Bronchial epithelial cell (primary cell): ENCODE measurements at places on chromosomes 1 and 21. TPM values are rescaled to one million over a fixed set of nuclear protein-coding genes. Genes with fewer than 3 reads are reported as not detected.

Gene LRRC71
- not detected in 2 replicates for total RNA-seq

DNA sequence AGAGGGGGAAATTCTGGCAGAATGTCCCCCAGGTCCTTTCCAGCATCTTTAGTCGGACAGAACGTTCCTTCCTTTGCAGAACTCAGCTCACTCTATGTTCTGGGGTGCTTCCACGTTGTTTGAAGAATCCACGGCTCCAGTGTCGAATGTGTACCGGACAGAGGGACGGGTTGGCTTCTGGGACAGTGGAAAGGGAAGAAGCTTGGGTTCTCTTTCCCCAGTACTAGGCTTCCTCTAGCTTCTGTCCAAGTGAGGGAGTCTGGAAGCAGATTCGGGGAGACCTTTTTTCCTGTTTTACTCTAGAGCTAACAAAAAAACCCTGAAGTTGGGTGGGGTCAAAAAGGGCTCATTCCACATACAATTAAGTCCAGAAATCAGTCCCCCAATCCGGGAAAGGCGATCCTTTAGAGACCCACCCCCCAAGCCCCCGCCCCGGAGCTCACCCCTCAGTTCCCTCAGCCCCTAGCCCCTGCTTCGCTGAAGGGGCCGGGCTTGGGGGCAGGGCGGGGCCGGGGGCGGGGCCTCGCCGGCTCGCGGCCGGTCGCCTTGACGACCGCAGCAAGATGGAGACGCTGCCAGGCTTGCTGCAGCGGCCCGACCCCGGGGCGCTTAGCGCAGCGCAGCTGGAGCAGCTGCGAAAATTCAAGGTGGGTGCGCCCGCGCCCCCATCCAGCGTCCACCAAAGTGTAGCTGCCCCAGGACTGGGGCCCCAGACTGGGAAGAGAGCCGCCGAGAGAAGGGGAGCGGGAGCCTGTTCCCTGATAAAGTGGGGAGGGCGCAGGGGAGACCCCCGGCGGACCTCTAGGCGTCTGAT lies at the start of gene RIIAD1:
Gene RIIAD1 (plus strand): TSS at position 549 of the 814 bp plus-strand sequence. CDS start 15 bp downstream, at position 564.
- DNase-seq: no peak

Gene UTS2
- total RNA-seq: 0.26 TPM in 1 of 2 replicates, not detected in the other

GRCh38 chr1:5311634-5312292 lies 657.4 kb downstream of the AJAP1 start:
- no peak for DNase-seq

- no peak for DNase-seq
Measured at GRCh38 chr1:243657793-243658192, 192.2 kb downstream of the AKT3 start.

GRCh38 chr1:181062836-181063428 lies 25.6 kb upstream of the IER5 start:
- no peak for DNase-seq

- DNase-seq: no peak
Measured at GRCh38 chr1:155126556-155127104, 1.0 kb upstream of the EFNA1 start.

Gene HLX
- 0.26 TPM in 1 of 2 replicates, not detected in the other for total RNA-seq

DNA sequence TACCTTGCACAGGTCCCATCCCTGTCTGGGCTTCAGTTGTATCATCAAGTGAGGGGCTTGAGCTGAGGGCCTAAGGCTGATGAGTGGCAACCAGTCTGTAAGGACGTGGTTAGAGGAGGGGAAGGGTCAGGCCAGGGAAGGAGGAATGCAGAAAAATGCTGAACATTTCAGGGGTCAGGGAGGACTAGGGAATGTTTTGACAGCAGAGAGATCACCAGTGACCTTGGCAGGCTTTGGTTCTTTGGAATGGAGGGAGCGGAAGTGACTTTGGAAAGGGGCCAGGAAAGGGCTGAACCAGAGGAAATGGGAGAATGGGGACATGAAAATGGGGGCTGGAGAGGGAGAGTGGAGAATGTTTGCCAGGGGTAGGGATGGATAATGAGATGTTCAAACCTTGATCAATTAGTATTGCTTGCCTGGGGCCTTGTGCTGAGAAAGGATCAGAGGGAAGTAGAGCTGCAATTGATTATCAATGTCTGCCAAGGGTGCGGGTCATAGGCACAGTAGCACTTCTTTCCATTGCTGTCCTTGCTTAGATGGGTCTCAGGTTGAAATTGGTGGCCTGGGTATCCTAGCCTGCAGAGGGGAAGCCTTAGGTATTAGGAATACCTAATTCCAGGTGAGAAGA lies 7.4 kb downstream of the LDLRAP1 start:
- DNase-seq: no peak

- DNase-seq: peak; percentile 82
Measured at GRCh38 chr1:27090911-27091310, 64.0 kb downstream of the SLC9A1 start.

- DNase-seq: peak; percentile 33
Measured at GRCh38 chr21:45839274-45839673, 142.3 kb upstream of the COL6A1 start.

Gene RPS6KA1
- total RNA-seq: 35.5 and 61.3 TPM in 2 replicates

Gene PEAR1
- total RNA-seq: 1.8 TPM in 2 replicates
